Suppressor macrophage treated with lipopolysaccharide for 4 hours (primary cell): ENCODE measurements at places on chromosomes 2 and 18.

DNA sequence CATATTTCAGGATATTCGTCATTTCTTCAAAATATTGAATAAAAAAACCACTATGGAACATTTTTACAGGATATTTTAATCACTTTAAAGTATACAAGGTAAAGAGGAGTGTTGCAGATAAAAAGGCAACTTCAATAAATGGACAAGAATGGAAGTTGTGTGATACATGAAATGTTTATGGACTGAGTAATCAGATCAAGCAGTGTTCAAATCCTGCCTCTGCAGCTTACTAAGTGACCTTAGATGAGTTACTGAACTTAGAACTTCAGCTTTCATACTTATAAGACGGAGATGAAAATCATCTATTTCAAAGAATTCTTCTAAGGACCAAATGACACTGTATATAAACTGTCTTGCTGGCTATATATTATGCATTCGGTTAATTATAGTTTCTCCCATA, 87.2 kb downstream of the LNPK start:
- no peak for DNase-seq

DNA sequence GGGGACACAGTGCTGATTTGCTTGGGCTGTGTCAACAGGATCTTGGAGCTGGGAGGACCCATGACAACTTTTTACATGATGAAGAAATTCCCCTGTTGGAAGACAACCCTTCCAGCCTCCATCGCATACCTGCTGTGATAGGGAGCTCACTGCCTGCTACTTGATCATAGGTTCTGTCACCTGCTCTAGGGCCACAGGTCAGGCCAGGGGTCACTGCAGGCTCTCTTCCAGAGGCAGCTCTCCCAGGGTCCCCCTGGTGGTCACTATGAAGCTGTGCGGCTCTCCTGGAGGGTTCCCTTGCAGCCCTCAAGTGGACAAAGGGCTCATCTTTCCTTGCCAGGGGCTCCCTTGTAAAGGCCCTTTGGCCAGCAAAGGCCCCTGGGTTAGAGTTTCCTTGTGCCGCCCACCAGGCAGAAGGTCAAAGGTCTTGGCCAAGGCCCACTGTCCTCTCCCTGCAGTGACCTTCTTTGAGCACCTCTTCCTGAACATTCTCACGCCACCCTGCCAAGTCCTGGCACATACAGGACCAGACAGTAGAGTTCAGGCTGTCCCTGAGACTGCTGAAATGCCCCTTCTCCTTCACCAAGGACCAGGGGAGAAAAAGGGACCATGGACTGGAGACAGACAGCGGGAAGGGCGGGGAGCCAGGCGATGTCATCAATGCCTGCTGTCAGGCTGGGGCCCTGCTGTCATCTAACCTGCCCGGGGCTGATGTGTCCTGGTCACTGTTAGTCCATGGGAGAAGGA, 345.1 kb downstream of the DYSF start:
- DNase-seq: peak; percentile 65

DNA sequence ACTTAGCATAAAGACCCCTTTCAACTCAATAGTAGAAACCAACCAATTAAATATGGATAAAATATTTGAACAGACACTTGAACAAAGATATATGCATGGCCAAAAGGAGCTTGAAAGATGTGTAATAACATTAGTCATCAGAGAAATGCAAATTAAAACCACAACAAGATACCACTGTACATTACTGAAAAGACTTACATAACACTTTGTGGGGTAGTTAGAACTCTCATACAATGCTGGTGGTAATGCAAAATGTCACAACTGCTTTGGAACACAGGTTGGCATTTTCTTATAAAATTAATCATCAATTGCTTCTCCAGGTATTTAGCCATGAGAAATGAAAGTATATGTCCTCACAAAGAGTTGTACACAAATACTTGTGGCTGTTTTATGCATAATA, 60.7 kb downstream of the TTC27 start:
- peak; percentile 25 for DNase-seq

GRCh38 chr2:203880557-203881125, 13.1 kb downstream of the CTLA4 start:
- DNase-seq: peak; percentile 30

DNA sequence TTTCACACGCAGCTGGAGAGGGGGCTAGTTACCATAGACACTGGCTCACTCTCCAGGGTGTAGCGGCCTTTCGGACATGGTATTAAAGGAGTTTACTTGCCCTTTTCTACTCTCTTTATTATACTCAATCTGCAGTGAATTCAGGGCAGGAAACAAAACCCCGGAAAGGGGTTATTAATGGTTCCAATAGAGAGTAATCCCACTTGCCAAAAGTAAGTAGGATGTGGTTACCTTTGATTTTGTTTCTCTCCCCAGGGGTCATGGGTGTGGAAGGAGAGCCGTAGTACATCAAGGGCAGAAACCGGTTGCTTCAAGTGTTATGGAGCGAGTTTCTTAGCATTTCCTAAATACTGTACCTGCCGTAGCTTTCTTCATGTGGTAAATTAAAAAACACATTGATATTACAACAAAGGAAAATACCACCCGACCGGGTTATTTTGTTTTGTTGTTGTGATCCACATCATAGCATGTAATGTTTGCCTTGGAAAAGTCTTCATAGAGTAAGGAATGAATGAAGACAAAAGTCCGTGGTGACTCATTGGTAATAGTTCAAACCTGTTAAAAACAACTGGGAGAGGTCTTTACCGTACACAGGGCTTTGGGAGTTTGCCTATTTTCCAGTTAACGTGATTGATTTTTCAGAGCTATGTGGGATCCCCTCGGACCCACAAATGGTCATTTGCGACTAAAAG, 71.5 kb downstream of the SLC4A3 start:
- no peak for DNase-seq

- no peak for DNase-seq
Measured at GRCh38 chr2:66573821-66574233, 138.9 kb downstream of the MEIS1 start.
